ENCODE measurements at places on chromosomes 4 and X. TPM values are rescaled to one million over a fixed set of nuclear protein-coding genes. Genes with fewer than 3 reads are reported as not detected.

GRCh38 chr4:52235552-52236201 lies 184.6 kb downstream of the SPATA18 start:
- no peak for DNase-seq

GRCh38 chr4:156941940-156942548 lies 29.6 kb downstream of the PDGFC start:
- DNase-seq, result no peak

- no peak for DNase-seq
These were observed 8.9 kb downstream of the EIF4E start for GRCh38 chr4:98919996-98920395.

DNA sequence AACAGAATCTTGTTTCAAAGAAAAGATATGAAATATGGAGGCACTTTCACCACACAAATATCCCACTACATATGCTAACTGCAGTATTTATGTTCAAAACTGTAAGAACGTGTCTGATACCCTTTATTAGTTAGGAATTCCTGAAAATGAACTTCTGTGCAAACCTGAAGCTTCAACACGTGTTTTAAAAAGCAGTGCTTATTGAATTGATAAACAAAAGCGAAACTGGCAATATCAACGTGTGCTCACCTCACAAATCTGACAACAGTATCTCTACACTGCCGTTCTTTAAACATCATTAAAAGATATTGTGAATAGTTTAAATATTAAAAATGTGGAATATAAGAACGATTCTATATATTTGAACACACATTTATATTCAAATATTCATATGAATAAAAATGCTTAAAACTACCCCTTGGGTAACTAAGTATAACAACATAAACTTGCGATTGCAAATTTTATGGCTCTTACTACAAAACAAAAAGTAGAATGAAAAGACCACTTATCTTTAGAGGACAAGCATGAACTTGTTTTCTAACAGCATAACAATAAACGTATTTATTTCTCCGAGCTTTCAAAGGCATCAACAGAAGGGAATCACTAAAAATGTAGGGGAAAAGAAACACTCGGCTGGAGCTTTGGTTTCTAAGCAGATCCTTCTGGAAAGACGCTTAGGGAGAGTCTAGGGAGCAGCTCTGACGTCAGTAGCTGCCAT lies at the start of gene LRP2BP:
TSS of gene LRP2BP (minus strand) at position 687 of the 718 bp plus-strand sequence. CDS start 17,738 bp downstream, outside the sequence.
- no peak for DNase-seq

- no peak for DNase-seq
These were observed 133.0 kb downstream of the ZC4H2 start for GRCh38 chrX:64843224-64843623.

DNA sequence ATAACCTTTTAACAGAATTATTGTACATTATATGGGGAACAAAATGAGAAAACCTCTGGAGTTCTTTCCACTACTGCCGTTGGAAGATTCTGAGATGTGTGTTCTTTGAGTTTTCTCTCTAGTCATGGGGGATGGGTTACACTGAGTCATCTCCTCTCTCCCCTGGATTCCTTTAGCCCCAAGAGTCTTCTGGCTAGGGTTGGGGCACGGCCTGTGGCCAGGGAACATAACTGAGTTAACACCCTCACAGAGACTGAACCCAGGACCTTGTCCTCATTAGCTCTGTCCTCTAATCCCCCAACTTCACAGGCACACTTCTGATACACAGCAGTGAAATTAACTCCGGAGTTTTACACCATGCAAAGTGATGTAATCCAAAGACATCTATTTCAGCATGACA lies 142.3 kb upstream of the F9 start:
- no peak for DNase-seq

DNA sequence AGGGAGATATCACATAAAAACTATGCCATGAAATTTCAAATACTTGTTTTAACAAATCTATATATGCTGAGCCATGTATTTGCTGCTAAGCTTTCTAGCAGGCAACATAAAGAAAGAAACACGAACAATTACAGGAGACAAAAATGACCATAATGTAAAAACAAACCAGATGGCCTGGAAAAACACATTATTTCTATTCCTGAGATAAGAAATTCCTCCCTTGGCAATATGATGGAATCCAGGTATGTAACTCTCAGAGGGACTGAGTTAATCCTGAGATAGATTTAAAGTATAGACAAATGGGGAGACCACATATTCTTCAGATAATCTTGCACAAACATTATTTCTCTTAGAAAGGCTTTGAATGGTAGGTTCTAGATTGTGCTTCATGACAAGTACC lies 224.1 kb upstream of the MAB21L2 start:
- no peak for DNase-seq

DNA sequence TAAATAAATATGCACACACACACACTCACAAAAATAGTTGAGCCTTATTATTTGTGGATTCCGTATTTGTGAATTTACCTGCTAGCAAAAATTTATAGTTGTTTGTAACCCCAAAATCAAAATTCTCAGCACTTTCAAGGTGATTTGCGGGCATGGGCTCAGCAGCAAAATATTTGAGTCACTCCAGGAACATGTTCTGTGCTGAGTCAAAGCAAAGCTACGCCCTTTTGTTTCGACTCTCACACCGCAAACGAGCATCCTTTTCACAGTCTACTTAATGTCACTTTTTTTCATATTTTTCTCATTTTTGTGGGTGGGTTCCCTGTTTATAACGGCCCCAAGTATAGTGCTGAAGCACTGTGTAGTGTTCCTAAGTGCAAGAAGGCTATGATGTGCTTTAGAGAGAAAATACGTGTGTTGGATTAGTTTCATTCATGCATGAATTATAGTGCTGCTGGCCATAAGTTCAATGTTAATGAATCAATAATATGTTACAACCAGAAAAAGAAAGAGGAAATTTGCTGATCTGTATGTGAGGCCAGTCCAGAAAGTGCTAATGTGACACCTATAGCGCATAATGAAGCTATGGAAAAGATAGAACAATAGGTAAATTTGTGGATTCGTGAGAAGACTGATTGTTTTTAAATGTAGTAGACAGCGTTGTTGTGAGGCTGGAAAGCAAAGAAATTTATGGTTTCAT lies 723.2 kb upstream of the AGA start:
- no peak for DNase-seq

- no peak for DNase-seq
These were observed 177.9 kb upstream of the TENM3 start for GRCh38 chr4:182065255-182065654.

GRCh38 chrX:68433155-68433980 lies at the start of gene OPHN1:
OPHN1 (minus strand) TSS chrX:68433495; CDS start chrX:68433020, 475 bp downstream.
- DNase-seq, result peak; percentile 27

DNA sequence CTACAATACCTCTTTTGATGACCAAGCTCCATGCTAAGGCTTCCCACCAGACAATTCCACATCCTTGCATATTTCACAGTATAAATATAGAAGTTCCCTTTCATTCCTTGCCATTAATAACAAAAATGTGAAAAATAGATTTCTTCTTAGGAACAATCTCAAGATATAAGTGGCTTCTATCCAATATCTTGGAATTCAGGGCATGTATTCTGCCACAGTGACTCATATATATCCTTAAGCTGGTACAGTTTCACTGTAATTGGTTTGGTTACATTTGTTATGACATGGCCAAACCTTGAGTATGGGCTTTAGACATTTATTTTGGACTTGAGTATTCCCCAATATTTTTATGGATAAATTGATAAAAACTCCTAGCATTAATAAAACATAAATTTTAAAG lies 181.7 kb upstream of the DDX53 start:
- DNase-seq, result no peak

DNA sequence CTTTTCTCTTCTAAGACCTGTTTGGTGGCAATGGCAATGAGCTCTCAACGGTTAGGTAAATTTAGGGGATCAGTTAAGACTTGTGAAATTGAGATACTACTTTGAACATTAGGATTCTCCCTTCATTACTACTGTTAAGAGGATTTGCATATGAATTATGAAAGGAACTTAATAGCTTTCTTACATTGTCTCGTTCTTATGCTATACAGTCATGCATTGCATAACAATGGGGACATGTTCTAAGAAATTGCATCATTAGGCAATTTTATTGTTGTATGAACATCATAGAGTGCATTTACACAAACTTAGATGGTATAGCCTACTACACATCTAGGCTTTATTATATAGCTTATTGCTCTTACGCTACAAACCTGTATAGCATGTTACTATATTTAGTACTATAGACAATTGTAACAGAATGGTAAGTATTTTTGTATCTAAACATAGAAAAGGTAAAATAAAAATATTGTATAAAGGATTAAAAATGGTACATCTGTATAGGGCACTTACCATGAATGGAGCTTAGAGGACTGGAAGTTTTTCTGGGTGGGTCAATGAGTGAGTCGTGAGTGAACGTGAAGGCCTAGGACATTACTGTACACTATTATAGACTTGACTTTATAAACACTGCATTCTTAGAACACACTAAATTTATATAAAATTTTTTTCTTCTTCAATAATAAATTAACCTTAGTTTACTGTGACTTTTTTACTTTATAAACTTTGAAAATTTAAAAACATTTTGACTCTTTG lies 62.5 kb downstream of the PAQR3 start:
- no peak for DNase-seq

DNA sequence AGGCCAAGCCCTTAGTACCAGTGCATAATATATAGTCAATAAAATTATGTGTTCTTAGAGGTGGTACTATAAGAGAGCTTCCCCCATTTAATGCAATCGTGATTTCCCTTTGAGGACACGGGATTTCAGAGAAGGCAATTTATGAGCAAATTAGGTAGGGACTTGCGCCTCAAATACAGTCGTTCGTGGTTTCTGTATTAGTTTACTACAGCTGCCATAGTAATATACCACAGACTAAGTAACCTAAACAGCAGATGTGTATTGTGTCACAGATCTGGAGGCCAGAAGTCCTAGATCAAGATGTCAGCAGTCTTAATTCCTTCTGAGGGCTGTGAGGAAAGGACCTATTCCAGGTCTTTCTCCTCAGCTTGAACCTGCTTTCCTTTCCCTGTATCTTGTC lies 1.5 kb upstream of the PUDP start:
- no peak for DNase-seq

DNA sequence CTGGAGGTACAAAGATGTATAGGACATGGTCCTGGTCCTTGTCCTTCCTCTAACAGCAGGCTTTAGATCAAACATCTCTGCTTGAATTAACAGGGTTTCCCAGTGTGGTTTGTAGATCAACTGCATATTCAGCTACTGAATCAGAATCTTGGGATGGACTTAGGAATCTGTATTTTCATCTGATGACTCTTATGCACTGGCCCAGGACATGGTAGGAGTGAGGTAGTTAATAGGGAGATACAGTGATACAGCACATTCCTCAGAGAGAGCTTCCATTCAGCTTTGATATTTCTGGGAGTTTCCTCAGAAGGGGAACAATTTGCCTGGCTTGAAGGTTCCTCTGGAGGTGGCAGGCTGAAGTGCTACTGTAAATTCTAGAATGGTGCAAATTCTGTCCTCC lies 203.1 kb downstream of the LARP7 start:
- no peak for DNase-seq

DNA sequence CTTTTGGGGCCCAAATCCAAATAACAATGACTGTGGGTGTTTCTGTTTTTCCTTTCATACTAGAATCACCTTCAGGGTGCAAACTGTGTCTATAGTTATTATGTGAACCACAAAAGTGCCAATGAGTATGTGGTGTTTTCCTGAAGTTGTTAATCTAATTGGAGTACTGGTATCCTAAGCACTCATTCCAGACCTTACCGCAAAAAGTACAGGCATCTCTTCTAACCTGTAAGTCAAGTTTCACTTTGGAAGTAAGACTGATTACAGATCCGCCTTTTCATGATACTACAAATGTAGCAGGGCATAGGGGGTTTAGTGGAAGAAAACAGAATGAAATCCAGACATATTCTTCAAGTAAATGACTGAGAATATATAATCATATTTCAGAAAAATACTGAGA lies 16.1 kb downstream of the COQ2 start:
- no peak for DNase-seq

GRCh38 chrX:153381684-153382532 lies 19.2 kb downstream of the PNMA6E start:
- no peak for DNase-seq

DNA sequence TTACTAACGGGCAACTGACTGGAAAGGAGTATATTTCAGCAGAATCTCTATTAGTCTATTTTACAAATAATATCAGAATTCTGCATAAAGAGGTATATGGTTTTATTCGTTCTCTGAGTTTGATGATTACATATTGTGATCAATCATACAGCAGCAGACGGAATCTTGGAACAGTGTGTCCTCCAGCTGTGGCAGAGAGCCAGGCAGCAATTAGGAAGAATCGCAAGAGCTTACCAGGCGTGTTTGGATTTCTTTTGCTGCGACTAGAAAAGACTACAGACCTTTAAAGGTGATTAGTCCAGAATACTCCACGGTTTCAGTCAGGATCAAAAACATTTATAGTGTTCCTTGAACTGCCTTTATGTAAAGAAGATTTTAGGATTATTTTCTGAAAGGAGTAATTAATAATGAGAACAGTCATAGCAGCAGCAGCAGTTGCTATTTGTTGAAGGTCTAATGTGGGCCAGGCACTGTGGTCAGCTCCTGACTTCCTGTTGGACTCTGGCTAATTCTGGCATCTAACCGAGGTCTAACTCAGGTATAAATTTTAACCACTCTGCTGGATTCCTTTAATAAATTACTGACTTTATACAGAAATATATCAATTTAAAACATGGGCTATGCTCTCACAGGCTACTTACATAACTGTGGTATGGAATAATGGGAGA lies 225.3 kb upstream of the CXorf66 start:
- DNase-seq, result no peak

GRCh38 chrX:68735266-68735665 lies 87.8 kb downstream of the STARD8 start:
- no peak for DNase-seq

DNA sequence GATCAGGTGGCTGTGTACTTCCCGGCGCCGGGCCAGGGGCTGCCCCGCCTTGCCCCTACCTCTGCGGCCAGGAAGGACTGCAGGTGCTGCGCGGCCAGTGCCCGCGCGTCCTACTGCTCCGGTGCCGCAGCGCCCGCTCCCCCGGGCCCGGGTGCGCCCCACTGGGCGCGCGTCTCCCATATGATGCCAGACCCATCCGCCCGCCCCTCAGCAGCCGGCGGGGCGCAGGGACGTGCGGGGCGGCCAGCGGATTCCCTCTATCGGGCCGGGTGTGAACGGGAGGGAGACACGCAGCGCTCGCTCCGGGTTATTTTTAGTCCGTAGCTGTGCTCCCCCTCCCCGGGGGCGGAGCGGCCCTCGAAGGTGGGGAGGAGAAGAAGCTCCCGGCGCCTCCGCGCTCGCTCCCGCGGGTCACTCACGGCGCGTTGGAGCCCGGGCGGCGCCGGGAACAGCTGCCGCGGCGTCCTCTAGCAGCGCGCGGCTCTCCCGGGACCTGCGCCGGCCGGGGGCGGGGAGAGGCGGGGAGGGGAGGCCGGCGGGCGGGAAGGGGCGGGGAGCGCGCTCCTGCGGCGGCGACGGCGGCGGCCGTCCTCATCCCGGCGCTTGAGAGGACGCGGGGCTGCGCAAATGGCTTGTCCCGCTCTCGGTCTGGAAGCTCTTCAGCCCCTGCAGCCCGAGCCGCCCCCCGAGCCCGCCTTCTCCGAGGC lies 103.6 kb downstream of the UCHL1 start:
- no peak for DNase-seq

GRCh38 chr4:162610116-162610515 lies 446.3 kb upstream of the FSTL5 start:
- no peak for DNase-seq

- DNase-seq, result no peak
These were observed 317.2 kb downstream of the CAMK2D start for GRCh38 chr4:113444386-113444785.

Gene TRIM60
- total RNA-seq, result not detected

Gene MAGEB2
- total RNA-seq, result not detected

Gene CA5B
- 10.2 TPM for total RNA-seq

Gene ARHGEF6
- 38.8 TPM for total RNA-seq

Gene ACOX3
- total RNA-seq, result 14.7 TPM

Gene CCKAR
- not detected for total RNA-seq

Gene TMSB15C
- total RNA-seq, result 0.69 TPM

Gene PDE6B
- 0.32 TPM for total RNA-seq

Gene GYPA
- total RNA-seq, result not detected

Gene SULT1B1
- total RNA-seq, result 14.0 TPM

All from omental fat pad (tissue), 4 donors.